ENCODE measurements at places on chromosomes 2 and 18. TPM values are rescaled to one million over a fixed set of nuclear protein-coding genes. Genes with fewer than 3 reads are reported as not detected.

DNA sequence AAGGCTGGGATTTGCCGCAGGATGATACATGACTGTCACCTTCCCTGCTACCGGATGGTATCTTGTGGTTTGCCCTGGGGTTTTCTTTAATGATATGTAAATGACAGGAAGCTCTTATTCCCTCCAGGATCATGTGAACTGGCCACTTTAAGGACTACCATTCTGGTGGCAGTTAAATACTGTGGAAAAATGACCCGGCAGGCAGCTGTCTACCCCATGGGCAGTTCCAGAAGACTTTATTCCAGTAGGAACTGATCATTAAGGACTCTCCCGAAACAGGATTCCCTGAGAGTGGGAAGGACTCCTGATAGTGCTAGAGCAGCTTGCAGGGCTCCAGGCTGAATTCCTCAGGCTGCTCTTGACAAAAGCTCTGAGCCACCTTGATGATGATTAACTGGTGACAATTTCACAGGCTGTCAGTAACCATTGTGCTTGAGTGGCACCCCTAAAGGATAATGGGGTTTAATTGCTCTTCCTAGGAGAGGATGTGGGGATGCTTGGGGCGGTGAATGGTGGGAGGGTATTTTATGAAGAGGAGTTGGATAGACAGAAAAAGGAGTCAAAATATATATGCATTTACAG, 212.0 kb downstream of the CPS1 start:
- no peak for DNase-seq

GRCh38 chr2:109370399-109371035, 241.5 kb downstream of the SH3RF3 start:
- no peak for DNase-seq

GRCh38 chr2:113867571-113867970, 22.3 kb upstream of the ACTR3 start:
- no peak for DNase-seq

INPP5D gene
- total RNA-seq, result 145 TPM

ALLC gene
- total RNA-seq, result not detected

- DNase-seq, result no peak
These were observed 459.2 kb downstream of the KCNJ3 start for GRCh38 chr2:155157711-155158110.

DNA sequence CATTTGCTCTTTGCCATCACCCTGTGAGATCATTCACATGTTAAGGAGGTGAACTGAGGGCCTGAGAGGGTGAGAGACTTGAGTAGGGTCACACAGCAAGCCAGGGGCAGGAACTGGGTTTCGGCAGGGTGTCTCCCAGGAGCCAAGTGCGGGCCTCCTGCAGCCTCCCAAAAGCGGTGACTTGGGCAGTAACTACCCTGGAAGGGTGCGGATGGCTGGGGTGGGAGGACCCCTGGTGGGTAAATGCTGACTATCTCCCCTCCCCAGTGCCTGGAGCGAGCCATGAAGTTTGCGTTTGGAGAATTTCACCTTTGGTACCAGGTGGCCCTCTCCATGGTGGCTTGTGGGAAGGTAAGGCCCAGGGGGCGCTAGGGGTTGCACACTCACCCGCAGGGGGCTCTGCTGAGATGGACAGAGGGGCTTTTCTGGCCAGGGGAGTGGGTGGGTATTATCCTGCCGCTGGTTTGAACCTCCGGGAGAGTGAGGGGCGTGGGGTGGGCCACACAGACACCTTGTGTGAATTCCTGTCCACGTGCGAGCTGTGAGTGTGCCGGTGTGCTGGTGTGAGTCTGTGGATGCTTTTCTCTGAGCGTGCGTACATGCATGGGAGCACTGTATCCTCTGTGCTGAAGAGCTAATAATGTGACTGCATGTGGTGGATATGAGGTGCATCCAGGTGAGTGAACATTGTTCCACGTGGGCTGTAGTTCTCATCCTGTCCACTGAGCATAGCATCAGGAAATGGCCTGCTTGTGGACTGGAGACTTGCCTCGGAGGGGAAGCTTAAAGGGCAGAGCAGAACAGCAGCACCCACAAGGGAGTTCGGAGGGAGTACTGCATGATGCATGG, 91.0 kb upstream of the MCFD2 start:
- no peak for DNase-seq

Data from Karpas-422 (cell line).